ENCODE measurements at places on chromosomes 2 and 18. TPM values are rescaled to one million over a fixed set of nuclear protein-coding genes. Genes with fewer than 3 reads are reported as not detected.

Gene NR4A2
- total RNA-seq, result 1.0 TPM

GRCh38 chr2:112465382-112465781 is 16.6 kb upstream of the TTL start:
- DNase-seq, result no peak

Gene CNGA3
- not detected for total RNA-seq

- DNase-seq, result no peak
These were observed 138.9 kb downstream of the TNS1 start for GRCh38 chr2:217863883-217864282.

- no peak for DNase-seq
These were observed 153.3 kb downstream of the EML6 start for GRCh38 chr2:54876764-54877163.

DNA sequence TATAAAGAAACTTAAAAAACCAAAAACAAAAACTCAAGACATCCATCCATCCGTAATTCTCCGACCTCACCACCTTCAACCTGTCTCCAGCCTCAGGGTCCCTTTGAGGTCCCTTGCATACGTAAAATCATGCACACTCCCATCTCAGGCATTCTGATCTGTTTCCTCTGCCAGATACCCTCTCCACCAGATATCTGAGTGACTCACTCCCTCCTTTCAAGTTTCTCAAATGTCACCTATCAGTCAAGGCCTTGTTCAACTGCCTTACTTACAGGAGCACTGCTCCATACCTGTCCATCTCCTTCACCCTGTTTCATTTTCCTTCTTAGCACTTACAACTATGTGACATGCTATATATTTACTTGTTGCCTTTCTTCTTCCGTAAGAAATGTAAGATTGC is 369.3 kb downstream of the NBAS start:
- DNase-seq, result no peak

DNA sequence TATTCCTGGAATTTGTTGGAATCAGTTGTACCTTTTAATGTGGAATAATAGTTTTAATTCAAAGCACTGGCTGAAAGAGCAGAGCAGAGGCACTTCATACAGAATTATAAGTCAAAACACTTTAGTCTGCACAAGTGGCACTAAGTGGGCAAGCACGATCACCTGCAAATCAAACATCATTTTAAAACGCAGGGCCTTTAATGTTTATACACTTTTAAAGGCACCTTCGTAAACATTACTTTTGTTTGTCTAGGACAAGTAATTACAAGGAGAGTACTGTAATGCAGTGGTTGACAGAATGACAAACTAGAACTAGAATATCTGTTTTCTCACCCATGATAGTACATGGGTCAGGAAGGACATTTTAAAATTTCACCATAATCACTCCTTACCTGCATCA is 36.4 kb downstream of the LANCL1 start:
- DNase-seq, result no peak

Gene CD207
- total RNA-seq, result not detected

DNA sequence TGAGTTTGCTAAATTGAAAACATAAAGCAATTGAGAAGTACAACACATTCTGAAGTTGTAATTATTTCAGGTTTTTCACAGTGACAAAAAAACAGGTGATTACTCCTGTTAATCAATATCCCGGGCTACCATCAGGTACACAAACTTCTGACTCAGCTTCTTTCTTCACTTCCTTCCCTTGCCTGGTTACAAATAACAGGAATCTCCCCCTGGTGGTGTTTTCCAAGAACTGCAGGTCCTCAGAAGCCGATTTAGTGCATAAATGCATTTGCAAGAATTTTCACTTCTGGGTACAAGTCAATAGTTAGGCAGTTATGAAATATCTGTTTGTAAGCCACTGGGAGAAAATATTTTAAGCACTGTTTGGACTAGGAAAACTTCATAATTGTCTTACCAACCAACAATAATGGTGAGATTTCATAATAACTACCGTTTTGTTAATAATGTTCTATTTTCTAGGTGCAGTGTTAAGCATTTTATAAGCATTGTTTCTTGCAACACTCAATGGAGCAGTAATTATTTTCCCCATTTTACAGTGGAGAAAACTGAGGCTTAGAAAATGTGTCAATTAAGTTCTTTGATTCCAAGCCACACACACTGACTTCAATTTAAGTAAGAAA is 12.4 kb upstream of the GMCL1 start:
- peak; percentile 84 for DNase-seq

GRCh38 chr2:233728723-233729301 is at the start of gene UGT1A3:
Gene UGT1A3 (plus strand): TSS chr2:233729042. CDS start chr2:233729127, 85 bp downstream.
- DNase-seq, result no peak

- DNase-seq, result no peak
These were observed 658.9 kb upstream of the NXPH2 start for GRCh38 chr2:139439100-139439499.

Gene HOXD9
- total RNA-seq, result 1.6 TPM

Gene SERTAD2
- 6.7 TPM for total RNA-seq

Gene FAM237A
- not detected for total RNA-seq

Gene ARHGEF33
- 1.3 TPM for total RNA-seq

Gene CHAC2
- 2.1 TPM for total RNA-seq

- DNase-seq, result no peak
These were observed 54.4 kb downstream of the CYP1B1 start for GRCh38 chr2:38021589-38021988.

- no peak for DNase-seq
These were observed 17.1 kb upstream of the ATOH8 start for GRCh38 chr2:85736456-85737355.

- DNase-seq, result no peak
These were observed 256.0 kb downstream of the KIAA1328 start for GRCh38 chr18:37084912-37085311.

GRCh38 chr18:76979111-76979751 is 153.4 kb downstream of the MBP start:
- no peak for DNase-seq

Gene CBLN2
- total RNA-seq, result not detected

Gene SCRN3
- 19.8 TPM for total RNA-seq

Gene LAMA1
- total RNA-seq, result 0.99 TPM

Gene ESPNL
- not detected for total RNA-seq

- no peak for DNase-seq
These were observed 19.6 kb downstream of the B3GNT2 start for GRCh38 chr2:62215306-62216064.

DNA sequence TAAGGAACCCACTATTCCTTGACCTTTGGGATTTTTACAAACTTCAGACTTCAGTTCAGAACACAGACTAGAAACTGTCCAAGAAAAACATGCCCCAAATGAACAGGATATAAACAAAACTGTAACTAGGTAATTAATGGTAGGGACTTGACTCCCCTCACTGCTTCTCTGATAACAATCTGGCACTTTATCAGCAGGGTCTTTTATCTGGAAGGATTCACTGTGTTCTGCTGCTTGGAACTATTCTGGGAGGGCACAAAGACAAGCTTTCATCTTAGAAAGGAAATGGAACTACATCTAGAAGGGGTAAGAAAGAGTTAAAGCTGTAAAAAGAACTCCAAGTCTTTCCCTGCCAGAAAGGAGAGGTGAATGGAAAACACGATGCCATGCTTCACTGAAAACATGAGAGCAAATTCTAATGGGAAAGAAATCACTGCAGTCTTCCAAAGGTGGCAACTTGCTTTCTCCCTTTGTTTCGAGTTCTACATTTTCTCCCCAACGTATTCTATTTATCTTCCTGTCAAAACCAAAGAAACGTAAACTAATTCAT is 181.2 kb downstream of the THADA start:
- no peak for DNase-seq
